ENCODE measurements at places on chromosomes 13 and 19.

DNA sequence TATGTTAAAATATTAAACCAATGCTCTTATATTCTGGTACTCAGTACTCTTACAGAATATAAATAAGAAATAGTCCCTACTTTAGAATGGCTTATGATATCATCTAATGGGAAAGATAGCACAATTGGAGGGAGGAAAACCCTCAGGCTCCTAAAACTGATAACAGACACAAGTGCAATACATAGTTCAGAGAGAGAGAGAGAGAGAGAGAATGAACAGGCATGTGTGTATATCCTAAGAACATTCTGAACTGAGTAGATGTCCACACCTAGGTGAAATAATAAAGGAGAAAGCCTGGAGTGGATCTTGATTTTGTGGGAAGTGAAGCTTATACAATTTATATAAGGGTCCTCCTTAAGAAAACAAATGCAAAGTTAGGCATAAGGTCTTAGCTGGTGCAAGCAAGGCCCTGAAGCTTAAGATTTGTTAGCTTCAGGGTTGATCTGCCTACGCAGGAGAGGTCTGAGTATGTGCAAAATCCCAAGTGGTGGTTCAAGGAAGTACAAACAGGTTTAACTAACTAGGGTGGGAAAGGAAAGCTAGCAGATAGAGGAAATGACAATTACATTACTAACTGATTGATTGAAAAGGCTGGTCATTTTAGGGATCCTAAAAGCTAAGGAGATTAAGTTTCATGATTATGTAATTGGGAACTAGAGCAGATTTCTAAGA lies 53.3 kb downstream of the SOX21 start:
- peak; percentile 59 for DNase-seq

DNA sequence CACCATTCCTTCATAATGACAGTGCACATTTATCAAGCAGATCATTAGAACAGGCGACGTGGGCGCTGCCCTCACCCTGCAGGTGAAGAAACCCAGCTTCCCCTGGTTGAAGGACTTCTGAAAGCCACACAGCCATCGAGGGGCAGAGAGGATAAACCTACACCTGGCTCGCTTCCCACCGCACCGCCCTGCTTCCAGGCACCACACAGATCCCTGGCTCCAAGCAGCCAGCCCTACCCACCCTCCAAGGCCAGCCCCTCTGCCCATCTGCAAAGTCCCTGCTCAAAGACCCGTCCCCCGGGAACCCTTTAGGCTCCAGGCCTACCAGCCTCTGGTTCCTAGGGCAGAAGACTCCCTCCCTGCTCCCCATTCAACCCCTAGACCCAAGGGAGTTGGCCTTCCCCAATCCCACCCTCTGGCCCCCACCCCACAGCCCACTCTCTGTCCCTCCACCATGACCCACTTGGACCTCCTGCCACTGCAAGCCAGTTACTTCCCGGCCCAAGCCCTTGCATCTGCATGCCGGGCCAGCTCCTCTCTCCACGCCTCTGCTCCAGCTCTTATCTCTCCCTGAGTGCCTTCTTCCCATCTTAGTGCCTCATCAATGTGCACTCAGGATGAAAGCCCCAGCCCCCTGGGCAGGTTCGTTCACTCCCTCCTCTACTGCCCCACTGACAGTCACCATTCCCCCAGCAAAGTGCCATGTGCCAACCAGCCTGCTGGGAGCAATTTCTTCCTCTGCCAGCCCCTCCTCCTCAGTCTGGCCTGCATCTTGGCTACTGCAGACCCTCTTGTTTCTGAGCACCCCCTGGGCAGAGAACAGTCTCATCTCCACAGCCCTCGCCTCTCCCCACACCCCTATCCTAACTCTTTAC lies 28.0 kb downstream of the PEPD start:
- no peak for DNase-seq

DNA sequence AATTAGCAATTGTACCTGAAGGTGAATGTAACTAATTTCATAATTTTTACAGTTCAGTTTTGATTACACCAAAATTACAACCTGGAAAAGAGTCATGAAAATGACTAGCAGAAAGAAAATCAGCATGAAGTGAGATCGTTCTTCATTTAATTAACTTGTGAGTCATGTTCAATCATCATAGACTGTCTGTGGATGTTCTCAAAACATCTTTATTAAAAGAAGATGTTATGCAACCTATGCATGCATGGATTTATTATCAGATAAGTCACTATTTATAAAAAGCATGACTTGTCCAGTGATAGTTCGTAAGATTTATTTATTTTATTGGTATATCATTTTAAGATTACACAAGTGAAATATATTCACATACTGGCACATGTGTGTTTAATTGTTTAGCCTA lies 245.9 kb downstream of the ITGBL1 start:
- DNase-seq: no peak

DNA sequence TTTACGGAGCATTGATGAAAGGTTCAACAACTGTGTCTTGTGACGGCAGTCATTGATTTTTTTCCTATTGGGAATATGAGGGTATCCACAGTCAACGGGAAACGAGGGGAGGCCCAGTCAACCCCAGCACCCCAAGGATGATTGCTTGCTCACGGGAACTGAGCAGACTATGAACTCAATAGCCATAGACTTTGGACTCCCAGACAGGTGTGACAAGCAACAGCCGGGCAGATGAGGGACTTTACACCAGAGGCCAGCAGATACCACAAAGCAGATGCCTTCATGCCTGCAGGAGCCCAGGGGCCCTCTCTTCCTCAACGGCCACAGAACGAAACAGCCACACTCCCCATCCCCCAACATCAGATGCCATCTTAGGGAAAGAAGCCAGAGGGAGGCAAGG lies 80.3 kb upstream of the FLT1 start:
- no peak for DNase-seq

DNA sequence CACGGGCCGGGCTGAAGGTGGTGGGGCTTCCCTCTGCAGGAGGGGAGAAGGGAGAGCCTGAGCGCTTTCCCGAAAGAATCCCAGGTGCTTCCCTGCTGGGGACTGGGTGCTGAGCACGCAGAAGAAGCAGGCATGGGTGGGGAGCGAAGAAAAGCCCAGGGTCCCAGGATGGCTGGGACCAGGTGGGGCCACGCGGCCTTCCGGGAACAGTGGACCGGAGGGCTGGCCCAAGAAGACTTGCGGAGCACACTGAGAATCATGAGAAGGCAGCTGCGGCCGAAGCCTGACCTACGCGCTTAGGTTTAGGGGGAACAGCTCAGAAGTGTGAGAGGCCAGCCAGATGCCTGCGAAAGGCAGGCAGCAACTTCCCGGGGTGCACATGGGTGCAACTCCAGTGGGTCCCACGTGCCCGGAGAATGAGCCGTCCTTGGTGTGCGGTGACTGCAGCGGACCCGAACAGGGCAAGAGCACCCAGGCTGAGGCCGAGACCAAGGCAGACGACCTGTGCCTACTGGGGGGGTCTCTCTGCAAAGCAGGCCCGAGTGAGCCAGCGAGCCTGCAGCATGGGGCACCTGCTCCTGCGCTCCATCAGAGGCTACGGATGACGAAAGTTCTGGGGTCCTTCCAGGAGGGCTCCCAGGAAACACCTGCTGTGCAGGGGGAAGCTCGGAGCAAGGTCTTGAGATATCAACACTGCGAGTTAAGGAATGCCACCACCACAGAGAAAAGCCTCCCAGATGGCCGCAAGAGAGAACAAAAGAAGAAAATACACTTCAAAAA lies 52.4 kb downstream of the MLLT1 start:
- DNase-seq: no peak

GRCh38 chr19:35577918-35578317 lies 8.1 kb upstream of the PMIS2 start:
- DNase-seq: no peak

DNA sequence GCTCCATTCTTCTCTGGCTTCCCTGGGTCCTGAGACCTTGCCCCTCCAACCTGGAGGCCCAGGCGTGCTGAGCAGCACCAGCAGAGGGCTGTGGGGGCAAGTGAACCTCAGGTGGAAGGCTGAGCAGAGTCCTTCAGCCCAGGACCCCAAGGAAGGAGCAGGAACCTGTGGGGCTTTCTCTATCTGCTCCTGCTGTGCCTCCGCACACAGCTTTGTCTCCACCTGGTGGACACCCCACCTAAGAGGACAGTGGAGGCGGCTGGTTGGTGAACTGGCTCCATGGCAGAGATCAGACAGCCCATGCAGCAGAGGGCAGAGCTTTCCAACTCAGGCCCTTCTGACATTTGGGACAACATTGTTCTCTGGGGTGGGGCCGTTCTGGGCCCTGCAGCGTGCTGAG lies 19.7 kb downstream of the ZFR2 start:
- DNase-seq: peak; percentile 84

GRCh38 chr19:14650161-14650560 lies 24.5 kb downstream of the ADGRE3 start:
- DNase-seq: no peak

DNA sequence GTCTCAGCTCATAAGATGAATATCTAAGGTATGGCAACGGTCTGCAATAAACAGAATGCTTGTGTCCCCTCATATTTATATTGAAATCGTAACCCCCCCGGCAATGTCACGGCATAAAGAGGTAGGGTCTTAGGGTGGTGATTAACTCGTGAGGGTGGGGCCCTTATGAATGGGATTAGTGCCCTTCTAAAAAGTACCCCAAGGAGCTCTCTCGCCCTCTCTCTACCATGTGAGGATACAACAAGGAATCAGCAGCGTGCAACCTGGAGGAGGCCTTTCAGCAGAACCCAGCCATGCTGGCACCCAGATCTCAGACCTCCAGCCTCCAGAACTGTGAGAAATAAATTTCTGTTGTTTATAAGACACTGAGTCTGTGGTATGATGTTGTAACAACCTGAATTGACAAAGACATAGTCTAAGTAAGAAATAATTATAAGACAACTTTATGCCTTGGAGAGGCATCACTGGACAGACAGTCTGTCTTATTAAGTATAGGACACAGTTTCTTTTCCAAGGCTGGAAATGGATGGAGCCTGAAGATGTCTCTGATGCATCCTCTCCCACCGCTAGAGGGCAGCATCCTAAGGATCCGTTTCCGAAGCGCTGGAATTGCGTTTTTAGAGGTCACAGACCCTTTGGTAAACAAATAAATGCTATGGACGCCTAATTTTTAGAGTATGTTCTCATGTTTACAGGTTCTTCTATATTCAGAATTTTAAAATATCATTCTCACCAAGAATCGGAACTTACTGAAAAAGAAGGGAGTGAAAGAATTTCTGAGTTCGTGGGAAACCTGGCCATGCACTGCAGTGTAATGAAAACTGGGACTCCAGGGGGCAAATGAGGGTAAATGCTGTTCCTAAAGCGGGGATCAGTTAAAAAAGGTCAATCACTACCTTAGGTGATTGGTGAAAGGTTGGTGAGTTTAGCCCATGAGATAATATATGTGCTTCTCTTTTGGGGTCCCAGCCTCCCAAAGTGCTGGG lies 13.3 kb upstream of the LEUTX start:
- peak; percentile 88 for DNase-seq

- DNase-seq: peak; percentile 92
Observed at GRCh38 chr19:18097217-18097992, at the start of gene MAST3. Gene MAST3, plus strand, starts transcription at chr19:18097778. Its CDS starts 15 bp downstream, at chr19:18097793.

GRCh38 chr13:99154064-99154463 lies 46.6 kb upstream of the UBAC2 start:
- DNase-seq: no peak

DNA sequence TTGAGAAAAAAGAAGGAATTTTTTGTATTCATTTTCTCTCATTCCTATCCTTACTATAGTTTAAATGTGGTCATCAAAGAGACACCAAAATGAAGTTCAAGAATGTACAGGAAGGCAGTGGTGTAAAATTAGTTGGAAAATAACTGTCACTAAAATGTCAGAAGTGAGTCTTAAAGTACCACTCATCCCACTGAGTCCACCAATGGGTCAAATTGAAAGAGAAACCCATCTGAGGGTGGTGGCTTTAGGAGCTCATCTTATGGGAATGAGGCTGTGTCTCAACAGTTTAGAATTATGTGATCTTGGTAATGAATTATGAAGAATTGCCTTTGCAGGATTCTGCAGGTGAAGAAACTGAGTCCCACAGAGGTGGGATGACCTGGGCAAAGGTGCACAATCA lies 403.5 kb downstream of the FGF9 start:
- DNase-seq: no peak

Data from GM23338 (cell line).